ENCODE measurements at places on chromosomes 2 and 18. TPM values are rescaled to one million over a fixed set of nuclear protein-coding genes. Genes with fewer than 3 reads are reported as not detected.

DNA sequence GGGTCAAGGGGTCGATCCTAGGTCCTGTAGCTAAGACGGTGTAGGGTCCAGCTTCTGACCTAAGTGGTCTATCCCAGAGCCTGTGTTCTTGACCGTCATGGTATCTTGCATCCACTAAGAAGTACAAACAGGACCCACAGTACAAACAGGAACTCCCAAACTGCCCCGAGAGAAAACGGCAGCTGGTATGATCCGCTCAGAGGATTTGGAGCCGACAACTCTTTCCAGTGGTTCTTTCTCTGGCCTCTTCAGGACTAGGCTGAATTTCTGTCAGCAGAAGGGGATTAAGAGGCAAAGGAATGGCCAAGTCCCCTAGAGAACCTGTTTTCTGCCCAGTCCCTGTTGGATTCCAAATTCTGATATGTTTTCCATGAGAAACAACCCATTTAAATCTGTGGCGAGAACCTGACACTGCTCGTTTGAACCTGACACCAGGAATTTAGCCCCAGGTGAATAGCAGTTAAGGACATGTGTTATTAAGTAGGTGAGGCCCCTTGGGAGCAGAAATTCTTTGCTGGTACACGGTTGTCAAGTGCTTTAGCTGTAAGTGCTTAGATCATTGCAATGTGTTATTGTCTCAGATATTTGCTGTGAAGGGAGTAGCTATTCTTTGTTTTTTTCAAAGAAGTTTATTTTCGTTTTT, 50.5 kb upstream of the TXNDC2 start:
- no peak for DNase-seq

DNA sequence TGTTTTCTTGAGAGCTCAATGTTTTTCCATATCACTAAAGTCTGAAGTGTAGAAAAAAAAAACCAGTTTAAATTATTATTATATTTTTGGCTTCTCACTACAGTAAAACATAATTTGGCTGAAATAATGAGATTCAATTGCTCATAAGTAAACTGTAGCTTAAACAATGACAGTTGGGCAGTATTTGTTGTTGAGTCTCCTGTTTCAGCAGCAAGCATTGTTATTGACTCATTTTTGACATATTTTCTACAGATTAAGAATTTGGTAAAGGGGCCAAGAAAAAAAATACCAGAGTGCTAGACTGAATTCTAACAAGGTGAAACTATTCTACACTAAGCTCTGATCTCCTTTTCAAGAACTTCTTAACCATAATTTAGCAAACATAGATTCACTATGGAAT, 2070.4 kb upstream of the CELF4 start:
- no peak for DNase-seq

ALPP gene
- total RNA-seq = not detected

SPDYA gene
- 0.20 TPM for total RNA-seq
